Activated CD4-positive, alpha-beta T cell treated with anti-CD3 and anti-CD28 coated beads, Interleukin-2, Interleukin-4, amounts not matched to agents 100 ng/mL and 50 ng/mL, durations not matched to agents 16 hours and 8 hours (primary cell): ENCODE measurements at places on chromosomes 13 and 19.

- DNase-seq: no peak
These were observed 158.3 kb downstream of the FOXO1 start for GRCh38 chr13:40508127-40508526.

GRCh38 chr13:99379856-99380801 is 72.9 kb upstream of the GPR183 start:
- no peak for DNase-seq

- peak; percentile 79 for DNase-seq
These were observed 8.5 kb upstream of the LILRB3 start for GRCh38 chr19:54231077-54231931.

DNA sequence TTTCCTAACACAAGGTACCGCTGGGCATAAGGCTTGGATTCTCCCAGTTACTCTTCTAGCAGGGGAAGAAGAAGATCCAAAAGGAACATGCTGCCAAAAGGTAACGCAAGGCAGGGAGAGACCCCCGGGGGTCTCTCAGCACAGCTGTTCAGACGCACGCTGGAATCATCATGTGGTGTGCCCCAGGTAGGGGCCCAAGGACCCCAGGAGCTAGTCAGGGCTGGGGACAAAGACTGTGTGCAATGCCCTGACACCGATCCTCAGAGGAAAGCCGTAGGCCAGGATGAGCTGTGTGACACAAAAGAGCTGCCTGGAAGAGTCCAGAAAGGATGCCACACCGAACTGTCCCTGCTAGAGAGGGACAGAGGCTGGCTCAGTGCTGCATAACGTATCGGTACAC is 22.3 kb upstream of the EPHX3 start:
- no peak for DNase-seq

GRCh38 chr19:2385053-2385721 is 25.1 kb downstream of the TMPRSS9 start:
- no peak for DNase-seq

DNA sequence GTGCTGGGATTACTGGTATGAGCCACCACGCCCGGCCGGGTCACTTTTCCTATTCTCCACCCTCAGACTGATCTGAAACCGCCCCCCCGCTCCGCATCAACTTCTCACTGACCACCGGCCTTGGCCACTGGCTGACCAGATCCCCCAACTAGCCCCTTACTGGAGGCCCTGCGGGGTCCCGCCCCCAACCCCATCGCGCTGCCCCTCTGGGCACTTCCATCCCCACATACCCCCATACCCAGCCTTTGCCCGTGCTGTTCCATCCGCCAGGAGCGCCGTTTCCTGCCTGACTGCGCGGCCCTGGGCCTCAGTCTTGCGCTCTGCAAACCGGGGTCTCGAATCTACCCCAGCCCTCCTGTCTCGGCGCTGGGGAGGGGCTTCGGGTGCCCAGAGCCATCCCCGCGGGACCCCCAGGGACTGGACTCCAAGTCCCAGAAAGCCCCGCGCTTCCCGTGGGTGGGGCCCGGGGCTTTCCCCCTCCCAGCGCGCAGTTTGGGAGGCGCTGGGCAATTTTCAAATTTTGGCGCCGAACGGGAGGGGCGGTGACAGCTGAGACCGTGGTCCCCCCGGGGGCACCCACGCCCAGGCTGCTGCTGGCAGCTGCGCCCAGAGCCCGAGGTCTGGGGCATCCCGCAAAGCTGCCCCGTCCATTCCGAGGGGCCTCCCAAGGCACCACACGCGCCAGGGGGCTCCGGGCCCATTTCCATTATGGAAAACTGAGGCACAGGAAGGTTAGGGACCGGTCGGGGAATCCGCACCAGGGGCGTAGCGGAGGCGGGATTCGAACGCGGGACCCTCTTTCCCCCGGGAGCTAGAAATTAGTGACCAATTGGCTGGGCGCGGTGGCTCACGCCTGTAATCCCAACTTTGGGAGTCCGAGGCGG is 5.2 kb upstream of the LMNB2 start:
- DNase-seq: peak; percentile 71

DNA sequence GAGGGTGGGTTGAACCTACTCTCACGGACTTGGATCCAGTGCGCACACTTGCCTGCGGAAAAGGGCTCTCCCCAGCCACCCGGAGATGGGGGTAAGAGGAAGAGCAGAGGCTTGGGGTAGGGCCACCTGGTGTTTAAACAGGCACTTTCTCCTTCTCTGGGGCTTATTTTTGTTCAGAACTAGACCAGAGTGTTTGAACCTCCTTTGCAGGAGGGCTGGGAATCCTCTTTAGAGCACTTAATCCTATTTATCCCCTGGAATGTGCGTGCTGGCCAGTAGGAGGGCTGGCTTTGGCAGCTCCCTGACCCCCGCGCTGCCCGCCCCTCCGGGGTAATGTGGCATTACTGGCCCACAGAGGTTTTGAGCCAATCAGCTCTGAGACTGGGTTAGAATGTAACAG is 2.0 kb downstream of the RGS9BP start:
- DNase-seq: no peak

DNA sequence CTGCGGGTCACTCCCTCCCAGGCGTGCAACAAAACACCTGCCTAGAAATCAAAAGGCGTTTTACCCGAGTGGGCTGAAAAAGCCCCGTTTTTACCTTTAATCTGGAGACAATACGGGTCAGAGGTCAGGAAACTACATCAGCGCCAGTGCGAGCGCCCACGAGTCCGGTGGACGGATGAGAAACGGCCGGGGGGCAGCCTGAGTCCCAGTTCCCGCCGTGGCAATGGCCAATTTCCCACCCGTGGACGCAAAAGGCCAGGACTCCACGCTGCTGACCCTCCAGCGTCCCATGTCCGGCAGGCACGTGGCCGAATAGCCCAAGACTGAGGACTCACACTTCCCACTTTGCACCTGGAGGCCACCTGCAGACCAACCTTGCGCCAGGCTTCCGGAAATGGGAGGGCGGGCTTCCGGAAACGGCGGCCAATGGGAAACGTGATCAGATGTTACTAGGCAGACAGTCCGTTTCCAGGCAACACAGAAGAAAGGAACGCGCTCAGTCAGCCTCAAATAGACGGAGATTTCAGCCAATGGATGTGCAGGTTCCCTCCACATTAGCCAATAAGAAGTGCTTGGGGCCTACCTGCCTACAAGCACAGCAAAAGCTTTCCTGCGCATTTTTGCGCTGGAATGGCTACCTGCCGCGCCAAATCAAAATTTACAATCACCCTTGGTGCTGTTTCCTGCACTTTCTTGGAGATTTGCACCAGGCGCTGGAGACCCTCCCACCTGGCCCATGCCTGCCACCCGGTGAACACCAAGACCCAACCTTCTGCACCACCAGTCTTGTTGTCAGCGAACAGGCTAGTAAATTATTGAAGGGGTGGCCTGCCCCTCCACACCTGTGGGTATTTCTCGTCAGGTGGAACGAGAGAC is 47.4 kb downstream of the ZFP14 start:
- DNase-seq: peak; percentile 53

DNA sequence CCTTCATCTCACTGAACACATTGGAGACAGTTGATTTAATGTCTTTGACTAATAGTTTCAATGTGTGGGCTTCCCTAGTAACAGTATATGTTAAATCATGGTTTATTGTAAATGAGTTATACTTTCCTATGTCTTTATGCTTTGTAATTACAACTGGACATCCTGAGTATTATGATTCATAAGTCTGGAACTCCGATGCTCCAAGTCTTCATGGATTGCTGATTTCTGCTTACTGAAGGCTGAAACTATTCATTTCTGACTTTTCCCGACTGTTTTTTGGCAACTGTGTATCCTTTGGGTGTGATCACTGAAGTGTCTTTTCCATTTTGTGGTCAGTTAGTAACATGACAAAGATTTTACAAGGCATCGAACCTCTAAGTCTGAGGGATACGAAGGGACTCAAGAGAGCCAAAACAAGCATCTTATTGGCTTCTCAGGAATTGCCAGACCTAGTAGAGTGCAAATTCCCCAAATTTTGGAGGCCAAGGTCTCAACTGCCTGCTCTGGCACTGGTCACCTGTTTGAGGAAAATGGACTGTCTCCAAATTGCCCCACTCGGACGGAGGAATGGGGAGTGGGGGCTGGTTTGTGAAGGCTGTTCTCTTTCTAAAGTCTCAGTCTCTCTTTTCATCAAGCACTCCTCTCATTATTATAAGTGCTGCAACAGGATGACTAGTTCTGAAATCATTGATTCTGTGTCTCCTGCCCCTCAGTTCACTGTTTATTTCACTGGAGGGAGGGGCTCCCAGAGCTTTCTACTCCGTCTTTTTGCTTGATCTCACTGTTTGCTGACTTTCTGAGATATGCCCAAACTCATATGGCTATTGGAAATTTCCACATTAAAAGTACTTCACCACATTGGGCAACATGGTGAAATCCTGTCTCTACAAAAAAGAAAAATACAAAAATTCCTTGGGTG is 20.2 kb upstream of the CD70 start:
- no peak for DNase-seq

DNA sequence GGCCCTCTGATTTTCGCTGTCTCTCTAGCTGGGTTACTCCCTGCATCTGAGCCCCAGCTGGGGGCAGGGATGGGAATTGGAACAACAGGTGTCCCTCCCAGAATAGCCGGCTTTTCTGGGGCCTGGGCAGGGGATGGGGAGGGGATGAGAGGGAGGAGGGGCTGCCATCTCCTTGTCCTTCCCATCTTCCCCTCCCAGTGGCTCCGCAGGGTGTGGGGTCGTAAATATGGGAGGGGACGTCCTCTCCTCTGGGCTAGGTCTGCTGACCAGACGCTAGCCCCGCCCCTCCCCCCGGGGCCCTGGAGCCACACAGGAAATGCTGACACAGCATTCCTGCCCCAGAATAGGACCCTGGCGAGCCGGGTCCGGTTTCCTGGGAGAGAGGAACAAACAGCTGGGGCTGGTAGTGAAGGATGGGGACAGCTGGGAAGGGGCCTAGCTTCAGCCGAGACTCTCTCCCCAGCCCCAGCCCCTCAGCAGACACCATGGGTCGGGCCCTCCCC is 1.1 kb downstream of the RYR1 start:
- DNase-seq: no peak

- no peak for DNase-seq
These were observed 473.5 kb downstream of the GPC6 start for GRCh38 chr13:93700115-93700514.

- peak; percentile 74 for DNase-seq
These were observed 7.3 kb downstream of the SGTA start for GRCh38 chr19:2775556-2776430.
